Eye (tissue), 1 donor: ENCODE measurements at places on chromosomes 7 and 10.

- DNase-seq: peak; percentile 30
Observed at GRCh38 chr7:98210513-98211220, 572 bp upstream of the BHLHA15 start.

GRCh38 chr7:155669717-155670505 is 25.4 kb downstream of the RBM33 start:
- DNase-seq: peak; percentile 50

GRCh38 chr7:25087855-25088254 is 37.2 kb downstream of the CYCS start:
- DNase-seq: no peak

DNA sequence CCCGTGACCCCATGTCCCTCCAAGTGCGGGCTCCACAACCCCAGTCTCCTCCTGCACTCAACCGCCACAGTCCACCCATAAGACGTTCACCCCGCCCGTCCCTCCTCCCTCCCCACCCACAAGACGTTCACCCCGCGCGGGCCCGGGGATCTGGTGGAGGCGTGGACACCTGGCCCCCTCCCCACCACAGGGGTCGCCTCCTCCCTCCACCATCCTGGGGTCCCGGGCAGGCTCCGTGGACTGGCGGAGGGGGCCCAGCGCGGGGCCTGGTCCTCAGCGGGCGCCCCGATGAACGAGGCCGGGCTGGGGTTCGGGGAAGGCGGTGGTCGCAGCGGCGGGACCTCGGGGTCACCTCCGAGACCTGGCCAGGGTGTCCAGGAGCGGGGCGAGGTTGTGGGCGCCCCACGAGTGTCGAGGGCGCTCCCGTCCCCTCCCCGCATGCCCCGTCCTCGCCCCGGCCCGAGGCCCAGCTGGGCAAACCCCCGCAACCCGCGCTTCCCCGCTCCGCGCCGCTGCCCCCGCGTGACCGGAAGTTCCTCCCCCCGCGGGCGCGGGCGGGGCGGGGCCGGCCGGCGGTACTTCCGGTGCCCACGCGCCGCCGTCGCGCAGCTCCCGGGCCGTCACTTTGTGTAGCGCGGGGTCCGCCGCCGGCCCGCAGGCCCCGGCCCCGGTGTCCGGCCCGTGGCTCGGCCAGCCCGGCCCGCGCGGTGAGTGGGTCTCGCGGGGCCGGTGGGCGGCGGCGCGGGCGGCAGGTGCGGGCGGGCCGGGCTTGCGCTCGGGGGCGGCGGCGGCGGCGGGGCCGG is at the start of gene ZNF316:
Gene ZNF316, plus strand, starts transcription at position 578 of the 803 bp plus-strand sequence. CDS start 5,092 bp downstream, outside the sequence.
- DNase-seq: peak; percentile 62

DNA sequence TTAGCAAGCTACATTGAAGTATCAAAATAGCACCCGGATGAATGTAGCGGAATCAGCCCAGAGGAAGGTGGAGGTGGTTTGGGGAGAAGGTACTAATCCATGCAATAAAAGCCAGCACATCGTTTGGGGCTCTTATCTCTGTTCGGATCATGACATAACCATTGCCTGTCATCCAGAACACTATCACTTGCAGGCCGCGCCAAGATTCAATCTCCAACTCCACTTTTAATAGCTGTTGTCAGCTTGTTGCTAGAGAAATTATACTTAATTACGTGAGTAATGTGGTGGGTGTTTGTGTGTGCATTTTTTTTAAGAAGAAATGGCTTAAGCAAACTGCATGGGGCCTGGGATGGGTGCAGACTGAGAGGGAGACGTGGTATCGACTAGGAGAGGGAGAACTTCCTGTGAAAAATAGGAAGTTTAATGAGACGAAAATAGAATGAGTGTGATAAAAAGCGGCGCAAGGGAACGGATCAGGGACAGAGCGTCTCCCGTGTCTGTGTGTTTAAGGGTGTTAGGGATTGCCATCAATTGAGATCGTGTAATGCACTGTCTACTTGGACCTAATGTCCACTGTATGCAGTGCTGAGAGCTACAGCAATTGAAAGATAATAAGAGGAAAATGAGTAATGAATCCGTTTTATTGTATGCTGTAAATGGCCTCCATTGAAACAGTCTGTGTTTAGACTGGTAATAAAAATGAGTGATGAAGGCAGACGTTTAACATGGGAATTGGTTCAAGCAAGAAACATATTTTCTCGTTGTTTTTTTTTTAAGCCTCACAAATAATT is 27.6 kb upstream of the SFMBT2 start:
- no peak for DNase-seq

DNA sequence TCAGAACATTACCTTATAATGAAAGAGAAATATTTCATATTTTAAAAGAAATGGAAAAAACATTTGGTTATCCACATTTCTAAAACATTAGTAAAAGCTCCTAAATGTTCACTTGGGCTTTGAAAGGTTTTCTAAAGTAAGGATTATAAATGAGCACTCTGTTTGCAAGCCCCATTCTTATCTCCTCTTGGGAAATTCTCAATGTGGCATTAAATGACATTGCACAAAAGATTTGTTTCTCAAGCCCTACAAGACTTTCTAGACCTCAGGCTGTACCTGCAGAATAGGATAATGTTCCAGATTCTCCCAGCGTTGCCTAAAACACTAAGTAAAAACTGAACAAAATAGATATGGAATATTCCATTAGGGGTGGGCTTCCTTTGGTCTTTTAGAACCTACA is 658.0 kb upstream of the FOXK1 start:
- DNase-seq: no peak

DNA sequence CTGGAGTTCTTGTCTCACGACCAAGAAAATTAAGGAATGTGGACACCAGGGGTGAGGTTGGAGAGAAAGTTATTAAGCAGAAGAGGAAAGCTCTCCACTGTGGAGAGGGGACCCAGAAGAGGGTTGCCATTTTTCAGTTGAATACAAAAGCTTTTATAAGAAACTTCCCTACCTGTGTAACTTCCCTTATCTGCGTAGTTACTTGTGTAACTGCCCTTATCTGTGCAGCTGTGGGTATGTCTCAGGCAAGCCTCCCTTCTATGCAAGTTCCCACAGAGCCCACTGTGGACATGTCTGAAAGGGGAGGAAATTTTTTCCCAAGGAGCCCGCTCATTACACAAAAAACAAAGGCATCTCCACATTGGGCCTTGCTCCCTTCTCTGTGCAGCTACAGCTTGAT is 94.9 kb downstream of the SVOPL start:
- no peak for DNase-seq

- DNase-seq: no peak
Observed at GRCh38 chr10:68796605-68797004, 30.7 kb upstream of the STOX1 start.

- DNase-seq: no peak
Observed at GRCh38 chr7:30894866-30895605, 16.6 kb upstream of the AQP1 start.

DNA sequence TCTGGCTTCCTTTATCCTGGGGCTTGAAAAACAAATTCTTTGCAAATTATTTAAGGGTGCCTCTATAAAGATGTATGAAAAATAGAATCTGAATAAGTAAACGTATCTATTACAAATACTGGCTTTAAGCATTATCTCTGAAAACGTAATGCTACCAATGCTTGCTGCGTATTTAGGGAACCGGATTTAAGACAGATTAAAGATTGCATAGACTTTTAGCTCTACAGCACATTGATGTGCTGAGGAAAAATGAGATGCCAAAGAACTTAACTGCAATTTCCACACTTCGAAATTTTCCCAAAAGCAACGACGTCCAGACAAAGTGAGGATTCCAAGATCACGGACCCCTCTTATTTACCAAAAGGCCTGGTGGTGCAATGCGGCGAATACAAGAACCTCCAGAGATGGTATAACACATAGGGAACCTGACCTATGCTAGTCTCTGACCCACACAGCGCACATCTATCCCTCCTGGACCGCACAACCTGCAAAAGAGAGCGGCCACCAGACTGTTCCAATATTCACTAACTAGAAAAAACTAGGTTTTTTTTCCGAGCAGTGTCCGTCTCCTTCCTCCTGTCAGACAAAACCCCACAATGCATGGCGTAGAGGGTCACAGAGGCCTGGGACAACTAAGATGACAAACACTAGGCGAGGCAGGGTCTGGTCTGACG is 34.3 kb upstream of the PHF14 start:
- DNase-seq: no peak

- peak; percentile 76 for DNase-seq
Observed at GRCh38 chr7:153193144-153193595, 433.6 kb downstream of the ACTR3B start.

DNA sequence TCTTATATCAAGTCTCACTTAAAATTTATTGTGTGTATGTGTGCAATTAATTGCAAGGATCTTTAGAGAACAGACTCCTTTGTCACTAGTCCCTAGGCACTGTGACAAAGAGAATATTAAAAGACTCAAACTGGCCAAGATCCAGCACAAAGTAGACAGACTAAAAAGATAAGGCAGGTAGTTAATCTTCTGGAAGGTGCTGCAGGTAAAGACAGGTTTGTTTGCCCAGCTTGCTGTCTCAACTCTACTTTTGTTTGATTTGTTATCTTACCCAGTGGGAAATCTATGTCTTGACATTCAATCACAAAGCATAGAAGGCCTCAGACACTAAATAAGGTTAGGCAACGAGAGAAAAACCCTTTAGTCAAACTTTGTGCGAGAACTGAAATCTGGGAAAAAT is 807.9 kb upstream of the LRRN3 start:
- DNase-seq: no peak

DNA sequence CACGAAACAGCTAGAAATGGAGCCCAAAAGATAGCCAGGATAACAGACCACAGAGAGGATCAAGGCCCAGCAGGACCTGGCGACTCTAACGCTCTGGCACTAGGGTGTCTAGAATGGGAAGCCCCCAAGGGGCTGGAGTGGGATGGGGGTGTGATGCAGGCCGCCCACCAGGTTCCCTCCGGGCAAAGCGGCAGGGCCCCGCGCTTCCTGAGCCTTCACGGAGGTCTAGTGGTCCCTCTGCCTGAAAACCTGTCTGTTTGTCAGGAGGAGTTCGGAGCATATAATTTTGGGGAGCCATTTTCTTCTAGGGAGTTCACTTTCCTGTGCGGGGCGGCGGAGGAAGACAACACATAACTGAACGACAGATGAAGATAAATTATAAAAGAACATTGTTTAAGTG is 48.2 kb upstream of the FXYD4 start:
- no peak for DNase-seq

- DNase-seq: no peak
Observed at GRCh38 chr7:83588602-83589240, 60.2 kb downstream of the SEMA3E start.

GRCh38 chr10:110081911-110082310 is 74.1 kb downstream of the ADD3 start:
- DNase-seq: no peak

- no peak for DNase-seq
Observed at GRCh38 chr7:70727861-70728260, 404.1 kb upstream of the GALNT17 start.

- DNase-seq: no peak
Observed at GRCh38 chr7:135193615-135194081, 17.7 kb downstream of the WDR91 start.

- no peak for DNase-seq
Observed at GRCh38 chr7:17318146-17318545, 19.7 kb downstream of the AHR start.

- DNase-seq: no peak
Observed at GRCh38 chr7:148712678-148713329, 14.1 kb downstream of the CUL1 start.

- no peak for DNase-seq
Observed at GRCh38 chr7:157542068-157543021, 205.5 kb downstream of the DNAJB6 start.

- no peak for DNase-seq
Observed at GRCh38 chr7:80593869-80594586, 44.4 kb upstream of the CD36 start.

DNA sequence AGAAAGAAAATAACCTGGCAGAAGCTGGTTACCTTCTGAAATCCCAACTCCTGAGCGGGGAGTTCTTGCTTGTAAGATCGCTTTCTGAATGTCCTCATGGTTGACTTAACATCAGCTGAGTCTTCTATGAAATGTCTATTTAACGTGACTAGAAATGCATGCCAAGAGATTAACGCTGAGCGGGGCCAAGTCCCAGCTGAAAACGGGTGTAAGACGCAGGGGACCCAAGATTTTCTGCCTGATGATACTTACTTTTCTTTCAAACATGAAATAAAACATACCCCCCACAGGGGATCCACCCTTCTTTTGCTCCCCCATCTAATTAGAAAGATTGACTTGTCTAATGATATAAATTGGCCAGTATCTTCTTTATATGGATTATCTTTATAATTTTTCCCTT is 14.9 kb downstream of the OR9A2 start:
- DNase-seq: peak; percentile 61
